ENCODE measurements at places on chromosomes 13 and 19. TPM values are rescaled to one million over a fixed set of nuclear protein-coding genes. Genes with fewer than 3 reads are reported as not detected.
A peak's percentile ranks its signal among the peaks of the same experiment; 100 is the strongest.

DNA sequence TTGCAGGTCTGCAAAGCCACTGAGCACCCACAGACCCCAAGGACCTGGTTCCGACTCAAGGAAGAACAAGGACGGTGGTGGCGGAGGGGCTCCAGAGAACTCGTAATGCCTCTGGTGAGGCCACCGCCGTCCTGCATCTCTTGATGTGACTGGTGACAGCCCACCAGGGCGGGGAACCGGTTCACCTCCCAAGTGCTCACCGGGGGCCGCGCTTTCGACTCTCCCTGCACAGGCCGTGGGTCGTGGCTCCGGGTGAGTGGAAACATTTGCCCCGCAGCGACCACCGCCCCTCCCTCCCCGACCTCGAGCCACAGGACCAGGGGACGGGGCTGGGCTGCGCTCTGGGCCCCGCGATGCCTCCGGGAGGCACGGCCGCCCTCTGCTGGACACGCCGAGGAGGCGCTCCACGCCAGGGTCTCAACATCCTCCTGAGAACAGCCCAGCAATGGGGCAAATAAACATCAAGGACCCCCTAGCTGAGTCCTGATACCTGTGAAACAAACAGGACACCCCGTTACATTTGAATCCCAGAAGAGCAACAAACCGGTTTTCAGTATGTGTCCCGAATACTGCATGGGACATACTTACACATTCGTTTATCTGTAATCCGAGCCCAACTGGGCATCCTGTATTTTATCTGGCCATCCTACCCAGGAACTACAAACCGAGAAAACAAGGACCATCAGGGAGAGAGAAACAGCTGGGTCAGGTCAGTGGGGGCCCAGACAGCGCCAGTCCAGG, 3.9 kb upstream of the PLPP2 start:
- peak; percentile 80 for DNase-seq

- DNase-seq, result peak; percentile 61
These were observed 39.7 kb downstream of the SOX1 start for GRCh38 chr13:112106478-112107141.

DNA sequence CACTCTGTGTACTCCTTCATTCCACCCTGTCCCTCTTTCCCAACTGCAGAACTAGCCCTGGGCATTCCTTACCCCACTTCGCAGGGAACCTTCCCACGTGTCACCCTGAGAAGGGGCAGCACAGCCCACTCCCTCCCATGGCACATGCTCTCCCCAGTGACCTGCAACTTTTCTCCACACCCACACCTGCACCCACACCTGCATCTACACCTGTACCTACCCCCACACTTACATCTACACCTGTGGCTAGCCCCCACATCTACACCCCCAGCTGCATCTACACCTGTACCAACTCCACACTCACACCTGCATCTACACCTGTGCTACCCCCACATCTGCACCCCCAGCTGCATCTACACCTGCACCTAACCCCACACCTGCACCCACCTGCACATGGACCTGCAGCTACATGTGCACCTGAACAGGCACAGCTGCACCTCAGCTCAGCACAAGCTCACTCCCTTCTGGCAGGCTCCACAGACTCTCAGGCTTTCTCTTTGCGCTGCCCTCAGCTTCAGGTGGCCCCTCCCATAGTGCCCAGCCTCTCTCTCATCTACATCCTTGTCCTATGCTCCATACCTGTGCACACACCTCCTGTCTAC, 234.1 kb downstream of the TUBA3C start:
- DNase-seq, result no peak

ZNF726 gene
- 0.11 TPM for total RNA-seq

Data from H9 (cell line).